ENCODE measurements at places on chromosomes 5 and 9.

DNA sequence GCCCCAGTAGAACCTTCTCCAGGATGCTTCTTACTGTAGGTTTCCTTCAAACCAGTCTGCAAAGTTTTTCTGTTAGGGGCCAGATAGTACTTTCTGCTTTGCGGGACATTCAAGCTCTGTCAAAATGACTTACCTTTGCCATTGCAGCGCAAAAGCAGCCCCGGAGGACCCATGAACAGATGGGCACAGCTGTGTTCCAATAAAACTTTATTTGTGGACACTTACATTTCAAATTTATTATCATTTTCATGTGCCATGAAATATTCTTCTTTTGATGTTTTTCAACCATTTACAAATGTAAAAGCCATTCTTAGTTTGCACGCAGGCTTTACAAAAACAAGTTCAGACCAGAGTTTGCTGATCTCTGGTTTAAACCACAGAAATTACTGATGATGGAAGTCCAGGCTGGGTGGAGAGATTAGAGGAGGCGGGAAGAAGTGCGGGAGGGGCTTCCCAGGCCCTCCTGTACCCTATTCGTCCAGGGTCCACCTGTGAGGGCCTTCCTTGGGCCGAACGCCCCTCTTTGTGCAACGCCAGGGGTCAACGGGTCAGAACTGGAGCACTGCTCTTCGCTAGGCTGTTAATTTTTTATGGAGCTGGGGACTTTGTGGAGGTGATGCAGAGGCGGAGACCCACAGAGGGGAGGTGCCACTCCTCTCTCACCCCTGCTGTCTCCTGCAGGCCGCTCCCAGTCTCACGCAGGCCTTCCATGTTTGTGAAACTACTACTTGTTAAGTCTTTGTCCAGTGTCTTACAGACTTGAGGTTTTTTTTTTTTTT lies 7.6 kb upstream of the ASS1 start:
- no peak for DNase-seq

DNA sequence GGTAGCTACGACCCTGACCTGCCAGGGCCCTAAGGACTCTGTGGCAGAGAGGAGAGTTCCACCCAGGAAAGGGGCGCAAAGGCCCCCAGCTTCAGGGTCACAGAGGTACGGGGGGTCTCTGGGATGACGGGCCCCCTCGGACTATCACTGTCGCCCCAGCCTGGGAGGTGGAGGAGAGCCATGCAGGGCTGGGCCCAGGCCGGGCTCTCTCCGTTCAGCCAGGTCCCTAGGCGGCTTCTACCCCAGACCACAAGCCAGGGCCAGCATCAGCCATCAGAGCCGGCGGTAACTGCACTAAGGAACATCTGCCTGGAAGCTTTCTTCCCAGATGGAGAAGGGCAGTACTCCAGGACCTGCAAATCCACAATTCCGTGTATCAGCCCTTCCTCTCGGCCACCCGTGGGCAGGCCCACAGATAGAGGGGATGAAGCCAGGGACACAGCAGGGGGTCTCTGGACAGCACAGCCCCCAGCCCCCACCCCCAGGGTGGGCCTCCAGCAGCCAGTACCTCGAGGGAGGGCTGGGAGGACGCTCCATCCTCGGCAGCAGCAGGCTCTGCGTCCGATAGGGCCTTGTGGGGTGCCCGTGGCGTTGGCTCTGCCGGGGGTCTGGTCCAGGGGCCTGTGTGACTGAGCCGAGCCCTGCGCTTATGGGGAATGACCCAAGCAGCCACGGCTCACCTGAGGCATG lies 38.4 kb downstream of the NACC2 start:
- DNase-seq = no peak

DNA sequence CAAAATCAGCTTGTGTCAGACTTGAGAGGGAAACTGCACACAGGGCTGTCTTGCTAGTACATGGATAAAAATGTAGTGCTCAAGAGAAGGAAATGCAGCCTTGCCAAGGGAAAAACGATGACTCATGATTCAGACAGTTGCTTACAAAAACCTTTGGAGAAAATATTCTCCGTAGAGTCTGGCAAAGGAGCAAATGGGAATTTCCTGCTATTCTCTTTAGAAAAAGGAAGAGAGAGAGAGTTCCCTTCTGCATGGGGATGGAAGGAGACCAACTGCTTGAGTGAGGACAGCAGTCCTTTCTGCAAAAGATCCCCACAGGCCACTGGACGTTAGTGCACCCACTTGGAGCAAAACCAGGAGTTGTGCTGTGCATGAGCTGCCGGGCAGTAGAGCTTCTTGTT lies 7.6 kb downstream of the IFNB1 start:
- DNase-seq = no peak

DNA sequence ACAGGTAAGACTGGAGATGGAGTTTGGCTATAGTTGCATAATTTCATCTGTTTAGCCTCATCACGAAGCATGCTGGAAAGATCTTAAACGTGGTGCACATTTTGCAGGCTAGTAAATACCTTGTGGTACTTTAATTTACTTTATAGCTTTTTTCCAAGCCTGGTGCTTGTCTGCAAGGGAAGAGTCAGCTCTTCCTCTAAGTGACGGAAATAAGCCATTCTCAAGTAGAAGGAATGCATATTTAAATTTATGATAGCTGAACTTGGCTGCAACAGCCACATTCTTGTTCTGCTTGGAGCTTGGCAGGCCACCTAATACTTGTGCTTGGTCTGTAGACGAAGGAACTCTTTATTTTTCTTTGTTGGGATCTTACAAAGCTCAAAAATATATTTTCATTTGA lies 188.0 kb upstream of the PIK3R1 start:
- DNase-seq = no peak

GRCh38 chr9:133063500-133064231 lies 1.9 kb downstream of the CEL start:
- DNase-seq = no peak

DNA sequence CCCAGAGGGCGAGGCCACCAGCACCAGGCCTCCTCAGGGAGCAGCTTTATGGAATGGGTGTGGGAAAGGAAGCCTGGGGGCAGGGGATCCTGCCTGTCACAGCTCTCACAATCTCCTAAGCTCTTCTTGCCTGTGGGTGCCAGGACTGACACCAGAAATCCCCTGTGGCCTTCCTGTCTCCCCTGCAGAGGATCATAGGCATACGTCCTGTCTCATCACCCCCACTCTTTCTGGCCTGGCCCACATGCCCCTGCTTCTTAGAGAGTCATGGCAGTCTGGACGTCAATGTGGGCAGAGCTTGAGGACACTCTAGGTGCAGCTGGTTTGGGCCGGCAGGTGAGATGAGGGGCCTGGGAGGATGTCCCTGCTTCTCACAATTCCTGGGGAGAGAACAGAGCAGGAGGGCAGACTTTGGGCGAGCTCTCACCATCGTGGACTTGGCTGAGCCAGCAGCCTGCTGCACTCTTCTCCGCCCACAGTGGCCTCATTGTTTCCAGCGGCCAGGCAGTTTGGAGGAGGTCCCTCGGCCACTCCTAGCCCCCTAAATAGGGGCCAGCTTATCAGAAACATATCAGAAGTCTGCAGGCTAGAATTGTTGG lies 67.3 kb upstream of the ZFR start:
- DNase-seq = no peak

- DNase-seq = no peak
These were observed 4.9 kb downstream of the SLC34A3 start for GRCh38 chr9:137235424-137236237.
